Lung (tissue), 17 donors: ENCODE measurements at places on chromosomes 5 and 9.

- DNase-seq = no peak
These were observed 52.2 kb downstream of the PDE8B start for GRCh38 chr5:77262697-77263096.

DNA sequence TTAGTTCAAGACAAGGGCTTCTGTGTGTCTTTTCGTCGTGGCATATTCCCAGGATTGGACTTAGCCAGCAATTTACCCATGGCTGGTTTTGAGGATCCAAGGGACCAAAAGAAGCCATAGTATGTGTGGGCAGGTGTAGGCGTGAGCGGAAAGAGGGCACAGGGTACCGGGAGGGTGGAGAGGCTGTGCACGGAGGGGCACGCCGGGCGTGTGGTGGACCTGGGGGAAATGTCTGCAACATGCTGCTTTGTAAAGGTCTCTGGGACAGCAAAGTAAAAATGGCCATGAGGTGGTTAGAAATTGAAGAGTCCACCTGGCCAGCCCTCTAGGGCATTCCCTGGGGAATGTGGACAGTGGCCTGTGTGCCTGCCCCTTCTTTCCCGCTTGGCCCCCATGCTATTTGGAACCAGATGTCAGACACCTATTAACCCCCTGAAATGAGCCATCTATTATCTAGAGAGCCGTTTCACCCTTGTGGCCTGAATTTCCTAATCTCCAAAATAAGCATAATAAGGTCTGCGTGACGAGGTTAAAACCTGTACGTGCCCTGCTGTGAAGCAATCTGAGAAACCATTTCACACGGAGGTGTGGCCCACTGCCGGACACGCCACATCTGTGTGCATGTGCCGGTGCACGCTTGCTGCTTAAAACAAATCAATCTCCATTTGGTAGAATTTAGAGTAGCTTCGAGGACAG, 5.1 kb downstream of the FLT4 start:
- no peak for DNase-seq

GRCh38 chr5:68529581-68529980, 314.0 kb downstream of the PIK3R1 start:
- no peak for DNase-seq

- DNase-seq = no peak
These were observed 1.5 kb downstream of the RASGRF2 start for GRCh38 chr5:80961376-80962281.

DNA sequence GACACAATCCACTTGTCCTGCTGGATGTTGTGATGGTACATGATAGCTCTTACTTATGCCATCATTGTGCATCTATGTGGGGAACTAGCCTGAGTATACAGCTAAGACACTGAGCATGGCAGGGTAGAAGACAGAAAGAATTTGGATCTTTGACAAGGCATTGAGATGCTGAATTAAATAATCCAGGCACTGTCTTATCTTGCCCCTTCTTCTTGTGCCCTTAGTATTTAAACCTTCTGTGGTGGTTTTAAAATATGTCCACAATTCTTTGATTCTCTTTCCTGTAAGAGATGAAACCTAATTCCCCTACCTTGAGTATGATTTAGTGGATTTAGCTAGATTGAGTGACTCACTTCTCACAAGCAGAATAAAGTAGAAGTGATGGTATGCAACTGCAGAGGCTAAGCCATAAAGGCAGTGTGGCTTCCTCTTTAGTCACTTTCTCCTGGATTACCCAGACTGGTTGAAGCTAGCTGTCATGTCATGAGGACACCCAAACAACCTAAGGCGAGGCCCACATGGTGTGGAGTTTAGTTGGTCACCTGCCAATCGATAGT, 174.0 kb upstream of the NREP start:
- DNase-seq = no peak

- no peak for DNase-seq
These were observed 44.6 kb upstream of the TMC1 start for GRCh38 chr9:72476617-72477437.

DNA sequence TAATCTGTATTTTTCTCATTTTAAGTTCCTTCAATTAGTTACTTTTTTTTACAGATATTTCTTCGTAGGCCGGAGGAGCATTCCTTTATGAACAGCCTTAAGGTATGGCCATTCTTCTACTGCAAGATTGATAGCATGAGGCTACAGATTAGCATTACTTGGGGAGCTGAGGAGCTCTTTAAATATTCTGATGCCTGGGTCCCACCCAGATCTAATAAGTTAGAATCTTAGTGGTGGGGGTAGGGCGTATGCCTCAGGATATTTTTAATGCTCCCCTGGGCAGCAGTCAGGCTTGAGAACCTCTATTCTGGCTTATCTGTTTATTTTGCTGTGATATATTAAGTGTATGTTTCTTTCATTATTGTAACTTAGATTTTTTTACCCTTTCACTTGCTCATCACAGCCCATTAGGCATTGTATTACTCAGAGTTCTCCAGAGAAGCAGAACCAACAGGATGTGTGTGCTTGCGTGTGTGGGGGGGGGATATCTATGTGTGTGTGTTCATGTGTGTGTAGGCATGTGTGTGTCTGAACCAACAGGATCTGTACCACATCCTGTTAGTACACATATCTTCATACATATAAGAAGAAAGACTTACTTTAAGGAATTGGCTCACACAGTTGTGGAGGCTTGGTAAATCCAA, 91.8 kb upstream of the MTAP start:
- DNase-seq = no peak

GRCh38 chr5:152412129-152412528, 7.0 kb upstream of the NMUR2 start:
- no peak for DNase-seq
